ENCODE measurements at places on chromosomes 11 and 22.
A peak's percentile ranks its signal among the peaks of the same experiment; 100 is the strongest.

- peak; percentile 14 for DNase-seq
These were observed at the start of gene PPP6R3 for GRCh38 chr11:68460741-68461574. Gene PPP6R3 (plus strand): TSS chr11:68460752. CDS start chr11:68537665, 76,913 bp downstream.

DNA sequence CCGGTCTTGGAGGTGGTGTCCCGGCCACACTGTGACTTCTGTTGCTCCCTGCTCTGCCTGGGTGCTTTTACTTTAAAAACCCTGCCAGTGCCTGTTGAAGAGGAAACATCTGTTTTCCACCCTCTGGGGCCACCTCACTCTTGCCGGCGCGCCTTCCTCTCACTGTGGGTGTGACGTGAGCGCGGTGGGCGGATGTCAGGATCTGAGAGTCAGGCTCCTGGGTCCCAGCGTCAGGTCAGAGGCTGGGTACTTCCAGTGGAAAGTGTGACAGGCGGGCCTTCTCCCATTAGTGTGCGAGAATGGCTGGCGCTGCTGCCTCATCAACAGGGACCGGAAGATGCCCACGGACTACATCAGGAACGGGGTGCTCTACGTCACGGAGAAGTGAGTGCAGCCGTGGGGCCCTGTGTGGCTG lies 54.2 kb downstream of the GRAMD4 start:
- no peak for DNase-seq

- peak; percentile 25 for DNase-seq
These were observed 34.9 kb upstream of the OR10G7 start for GRCh38 chr11:124075841-124076651.

DNA sequence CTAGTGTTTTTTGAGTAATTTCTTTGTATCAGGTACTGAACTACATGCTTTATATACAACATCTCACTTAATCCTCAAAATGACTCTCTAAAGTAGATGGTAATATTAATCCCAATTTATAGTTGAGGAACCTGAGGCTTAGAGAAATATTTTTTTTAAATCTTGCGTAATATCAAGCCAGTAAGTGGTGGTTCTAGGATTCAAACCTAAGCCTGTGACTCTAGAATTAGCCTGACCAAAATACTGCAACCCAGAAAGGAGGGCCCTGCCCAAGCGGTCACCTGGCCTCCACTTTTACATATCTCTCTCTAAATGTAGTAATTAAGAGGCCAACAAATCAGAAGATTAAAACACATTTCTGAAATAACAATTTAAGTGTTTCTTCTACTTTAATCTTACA lies 28.6 kb downstream of the SLC36A4 start:
- DNase-seq, result no peak

GRCh38 chr11:64234647-64235379 lies 429 bp downstream of the VEGFB start:
- DNase-seq, result peak; percentile 38

- DNase-seq, result no peak
These were observed 8.6 kb upstream of the OR51G1 start for GRCh38 chr11:4932751-4933150.

DNA sequence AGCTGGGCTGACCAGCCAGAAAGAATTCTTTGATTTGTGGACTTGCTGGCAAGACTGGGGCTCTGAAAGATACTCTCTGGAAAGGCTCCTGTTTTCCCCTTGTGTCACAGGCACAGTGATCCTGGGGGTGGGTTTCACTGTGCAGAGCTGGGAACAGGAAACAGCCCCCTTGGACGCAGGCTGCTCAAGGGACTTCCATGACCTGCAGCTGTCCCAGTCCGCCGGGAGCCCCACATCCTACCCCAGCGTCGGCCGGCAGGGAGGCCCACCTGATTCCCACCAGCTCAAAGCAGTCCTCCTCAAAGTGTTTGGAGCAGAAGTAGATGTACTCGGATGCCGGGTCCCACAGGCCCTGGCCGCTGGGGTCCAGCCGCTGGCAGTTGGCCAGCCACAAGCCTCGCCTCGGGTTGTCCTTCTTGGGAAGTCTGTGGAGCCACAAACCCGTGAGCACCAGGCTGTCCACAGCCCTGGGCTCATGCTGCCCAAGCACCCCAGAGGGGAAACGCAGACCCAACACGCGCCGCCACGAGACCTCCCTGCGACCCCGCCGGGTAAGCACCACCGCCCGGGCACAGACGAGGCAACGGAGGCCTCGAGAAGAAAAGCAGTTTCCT lies 824 bp downstream of the THAP7 start:
- DNase-seq, result no peak

- peak; percentile 63 for DNase-seq
These were observed at the start of gene PPP2R1B for GRCh38 chr11:111765984-111766833. Gene PPP2R1B (minus strand): TSS chr11:111766389. CDS start chr11:111766361, 28 bp downstream.

DNA sequence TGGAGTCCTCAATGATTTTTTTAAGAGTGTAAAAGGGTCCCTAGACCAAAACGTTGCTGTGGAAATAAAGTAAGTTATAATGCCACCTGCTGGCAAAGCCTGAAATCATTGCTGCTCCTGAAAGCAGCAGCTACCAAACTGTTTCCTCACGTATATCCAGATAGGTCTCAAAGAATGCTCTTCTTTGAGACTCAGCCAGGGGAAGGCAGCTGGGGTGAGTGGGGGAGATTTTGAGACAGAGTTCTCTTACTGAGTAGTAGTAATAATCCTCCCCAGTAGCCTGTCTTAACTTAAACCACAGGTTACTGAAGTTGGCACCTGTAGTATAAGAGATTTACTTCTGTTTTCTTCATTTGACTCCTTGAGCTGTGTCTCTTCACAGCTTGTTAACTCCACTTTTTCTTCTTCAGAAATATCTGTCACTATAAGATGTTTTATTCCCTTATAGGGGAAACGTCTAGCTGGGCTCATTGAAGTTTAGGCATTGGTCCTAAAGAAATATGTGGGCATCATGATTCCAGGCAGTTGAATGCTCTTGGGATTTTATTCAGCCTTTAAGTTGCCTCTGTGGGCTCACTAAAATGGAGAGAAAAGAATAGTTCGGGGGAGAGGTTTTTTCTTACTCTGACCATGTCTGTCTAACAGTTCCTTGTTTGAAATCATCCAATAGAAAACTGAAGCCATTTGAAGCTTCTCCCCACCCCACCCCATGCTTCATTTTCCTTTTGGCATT lies 77.9 kb downstream of the BTBD10 start:
- DNase-seq, result peak; percentile 41

GRCh38 chr11:106304274-106304673 lies 226.8 kb downstream of the AASDHPPT start:
- no peak for DNase-seq
